Left lobe of liver (tissue), 2 donors: ENCODE measurements at places on chromosomes 3 and 15. TPM values are rescaled to one million over a fixed set of nuclear protein-coding genes. Genes with fewer than 3 reads are reported as not detected.

Gene ASB14
- total RNA-seq = not detected

DNA sequence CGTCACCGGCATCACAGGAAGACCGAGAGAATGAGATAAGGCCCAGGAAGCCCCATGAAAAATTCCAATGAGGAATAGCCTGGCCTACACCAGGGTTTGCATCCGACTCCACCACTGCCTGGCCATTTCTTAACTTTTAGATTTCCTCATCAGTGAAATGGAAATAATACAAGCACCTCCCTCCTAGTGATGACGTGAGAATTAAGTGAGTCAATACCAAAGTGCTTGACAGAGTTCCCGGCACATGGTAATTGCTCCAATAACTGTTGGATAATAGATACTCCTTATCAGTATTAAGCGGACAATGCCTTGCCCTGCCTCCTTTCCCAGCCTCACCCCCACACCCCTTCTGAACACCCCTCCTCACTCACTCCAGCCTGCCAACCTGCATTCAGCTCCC, 105.4 kb downstream of the TLE3 start:
- no peak for DNase-seq

- DNase-seq = peak; percentile 61
These were observed 35.8 kb downstream of the MLH1 start for GRCh38 chr3:37029111-37029510.

- DNase-seq = no peak
These were observed 54.6 kb upstream of the MYZAP start for GRCh38 chr15:57537072-57537471.

- no peak for DNase-seq
These were observed 15.8 kb downstream of the IGSF11 start for GRCh38 chr3:119018690-119019463.

GRCh38 chr15:62464705-62465104, 299.6 kb upstream of the C2CD4B start:
- DNase-seq = no peak

DNA sequence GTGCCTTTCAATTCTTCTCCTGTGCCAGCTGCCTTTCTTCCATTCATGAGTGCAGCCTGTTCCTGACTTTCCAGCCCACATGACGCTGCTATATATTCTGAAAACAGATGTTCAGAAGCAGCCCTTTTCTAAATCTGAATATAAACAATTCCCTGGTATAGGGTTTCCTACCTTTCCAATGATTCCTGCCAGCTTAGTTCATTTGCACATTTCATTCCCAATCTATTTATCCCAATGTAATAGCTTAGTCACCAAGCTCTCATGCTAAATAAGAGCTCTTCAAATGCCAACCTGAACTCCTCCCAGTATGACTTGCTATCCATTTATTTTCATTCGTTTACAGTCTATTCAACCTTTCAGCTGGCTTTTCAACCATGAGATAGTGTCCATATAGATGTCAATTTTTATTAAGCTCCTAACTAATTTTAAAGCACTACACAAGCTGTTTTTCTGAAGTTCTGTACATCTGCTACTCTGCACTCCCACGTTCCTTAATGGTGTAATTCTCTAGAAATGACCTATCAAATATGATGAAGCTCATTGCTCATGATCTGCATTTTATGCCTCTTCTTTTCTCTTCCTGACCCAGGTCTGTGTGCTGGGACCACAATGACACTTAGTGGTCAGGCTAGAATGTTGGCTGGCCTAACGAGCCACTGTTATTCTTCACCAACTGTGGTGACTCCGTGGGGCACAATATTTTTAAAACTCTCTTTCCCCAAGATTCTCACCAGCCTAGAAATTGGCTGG, 605.0 kb upstream of the TBL1XR1 start:
- no peak for DNase-seq

DNA sequence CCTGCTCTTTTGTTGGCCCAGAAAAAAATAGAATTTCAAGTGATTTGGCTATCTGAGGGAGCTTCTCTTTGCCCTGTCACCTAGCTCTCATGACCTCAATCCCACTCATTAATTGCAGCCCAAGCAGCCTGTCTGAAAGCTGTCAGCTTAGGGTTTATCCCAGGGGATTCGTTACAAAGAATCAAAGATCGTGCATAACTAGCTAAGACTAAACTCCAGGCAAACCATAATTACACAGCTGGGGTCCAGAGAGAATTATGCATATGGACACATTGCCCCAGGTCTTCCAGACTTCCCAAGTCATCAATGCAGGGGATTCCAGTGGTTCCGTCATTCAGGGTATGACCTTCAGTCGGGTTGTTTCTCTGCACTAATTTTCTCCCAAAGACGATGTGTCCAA, 91.6 kb upstream of the CBLB start:
- no peak for DNase-seq
